ENCODE measurements at places on chromosomes 16 and 17. TPM values are rescaled to one million over a fixed set of nuclear protein-coding genes. Genes with fewer than 3 reads are reported as not detected.

The CHD9 gene
- total RNA-seq: 32.4 TPM

The SRL gene
- total RNA-seq: not detected

The ABAT gene
- 9.5 TPM for total RNA-seq

The SP6 gene
- total RNA-seq: 0.20 TPM

The P2RX5 gene
- 34.2 TPM for total RNA-seq

The EME1 gene
- 0.55 TPM for total RNA-seq

The TMEM92 gene
- not detected for total RNA-seq

The FZD2 gene
- not detected for total RNA-seq

The GPR142 gene
- not detected for total RNA-seq

The CCL4L2 gene
- total RNA-seq: 0.62 TPM

GRCh38 chr16:19746561-19746960 lies 28.5 kb downstream of the IQCK start:
- DNase-seq: no peak

DNA sequence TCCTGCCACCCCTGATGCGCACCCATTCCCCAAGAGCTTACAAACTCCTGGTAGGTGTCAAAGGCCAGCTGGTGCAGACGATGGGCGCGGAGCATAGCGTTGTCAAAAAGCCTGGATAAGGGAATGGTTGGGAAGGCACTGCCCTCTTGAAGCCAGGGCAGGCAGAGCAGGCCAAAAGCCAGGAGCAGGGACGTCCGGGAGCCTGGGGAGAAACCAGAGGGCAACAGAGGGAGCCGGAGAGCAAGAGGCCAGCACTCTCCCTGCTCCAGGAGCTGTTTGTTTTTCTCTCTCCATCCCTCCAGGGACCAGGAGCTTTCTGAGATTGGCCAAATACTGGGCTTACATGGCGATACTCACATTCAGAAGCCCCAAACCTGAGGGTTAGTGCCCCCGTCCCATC lies 334 bp downstream of the GH1 start:
- DNase-seq: no peak

DNA sequence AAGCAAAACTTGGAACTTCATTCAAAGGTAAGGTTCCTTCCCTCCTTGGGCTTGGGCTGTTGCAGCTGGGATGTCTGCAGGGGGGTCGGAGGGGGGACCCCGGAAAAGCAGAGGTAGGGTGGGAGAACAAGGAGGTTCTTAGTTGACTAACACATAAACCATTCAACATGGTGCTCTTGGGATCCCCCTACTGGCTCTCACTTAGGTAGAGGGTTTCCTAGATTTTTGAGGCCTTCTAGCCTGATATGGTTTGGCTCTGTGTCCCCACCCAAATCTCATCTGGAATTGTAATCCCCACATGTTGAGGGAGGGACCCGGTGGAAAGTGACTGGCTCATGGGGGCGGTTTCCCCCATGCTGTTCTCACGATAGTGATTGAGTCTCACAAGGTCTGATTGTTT lies 93.9 kb downstream of the RGS9 start:
- no peak for DNase-seq

- no peak for DNase-seq
Measured at GRCh38 chr16:66372898-66373155, 6.3 kb downstream of the CDH5 start.

GRCh38 chr16:2194852-2195321 lies 1.5 kb downstream of the CASKIN1 start:
- DNase-seq: no peak

DNA sequence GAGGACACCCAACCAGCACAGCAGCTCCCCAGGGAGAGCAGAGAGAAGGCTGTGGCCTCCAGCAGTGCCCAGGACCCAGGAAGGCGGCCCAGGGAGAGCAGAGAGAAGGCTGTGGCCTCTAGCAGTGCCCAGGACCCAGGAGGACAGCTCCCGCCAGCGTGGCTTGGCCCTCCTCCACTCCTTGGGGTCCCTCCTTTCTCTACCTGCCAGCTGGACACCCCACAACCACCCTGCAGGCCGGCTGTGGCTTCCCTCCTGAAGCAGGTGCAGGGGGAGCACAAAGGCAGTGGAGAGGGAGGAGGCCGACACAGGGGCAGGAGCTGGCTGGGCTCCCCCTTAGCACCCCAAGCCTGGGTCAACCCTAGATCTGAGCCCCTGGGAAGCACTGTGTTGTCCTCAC lies 54.1 kb upstream of the FASN start:
- DNase-seq: no peak

DNA sequence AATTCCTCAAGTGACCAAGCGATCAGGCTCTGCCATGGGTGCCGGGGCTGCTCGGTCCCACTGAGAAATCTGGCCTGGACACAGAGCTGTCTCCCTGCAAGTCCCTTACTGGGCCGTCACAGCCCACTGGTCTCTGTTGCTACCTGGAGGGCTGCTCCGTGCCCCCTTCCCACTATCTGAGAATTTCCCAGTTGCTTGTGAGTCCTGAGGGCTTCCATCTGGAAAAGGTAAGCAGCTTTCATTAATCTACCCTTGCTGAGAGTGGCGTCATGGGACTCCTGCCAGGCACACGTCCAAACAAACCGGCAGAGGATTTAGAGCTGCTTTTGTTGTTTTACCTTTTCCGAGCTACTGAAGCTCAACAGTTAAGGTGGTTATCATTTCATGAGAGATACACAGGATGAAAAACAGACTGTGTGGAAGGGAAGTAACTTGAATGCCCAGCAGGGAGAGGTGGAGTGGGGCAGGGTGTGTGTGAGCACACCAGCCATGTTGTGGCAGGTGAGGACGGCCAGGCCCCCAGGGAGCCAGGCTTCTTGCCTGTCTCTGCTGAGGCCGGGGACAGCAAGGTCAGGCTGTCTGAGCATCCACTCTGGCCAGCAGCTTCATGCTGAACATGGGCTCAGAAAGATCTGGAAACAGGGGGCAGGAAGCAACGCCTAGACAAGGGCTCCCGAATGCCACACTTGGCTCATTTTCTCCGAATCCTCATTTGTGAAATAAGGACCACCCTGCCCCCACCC lies 50.6 kb downstream of the GTF3C1 start:
- no peak for DNase-seq

DNA sequence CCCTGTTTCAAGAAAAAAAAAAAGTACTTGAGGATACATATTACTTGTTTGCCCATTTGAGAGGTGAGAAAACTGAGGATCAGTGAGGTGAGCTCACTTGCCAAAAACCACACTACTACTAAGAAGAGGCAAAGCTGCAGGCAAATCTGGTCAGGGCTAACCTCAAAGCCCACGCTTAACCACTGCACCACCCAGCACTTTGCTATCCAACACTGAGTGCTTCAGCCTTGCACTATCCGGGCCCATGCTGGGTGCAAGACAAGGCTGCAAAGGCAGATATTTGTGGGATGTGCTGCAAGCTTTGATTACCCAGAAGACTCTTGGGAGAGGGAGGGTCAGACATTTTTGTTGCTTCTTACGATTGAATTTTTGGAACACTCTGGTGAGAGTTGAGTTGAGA lies 23.6 kb upstream of the NLRP1 start:
- no peak for DNase-seq

DNA sequence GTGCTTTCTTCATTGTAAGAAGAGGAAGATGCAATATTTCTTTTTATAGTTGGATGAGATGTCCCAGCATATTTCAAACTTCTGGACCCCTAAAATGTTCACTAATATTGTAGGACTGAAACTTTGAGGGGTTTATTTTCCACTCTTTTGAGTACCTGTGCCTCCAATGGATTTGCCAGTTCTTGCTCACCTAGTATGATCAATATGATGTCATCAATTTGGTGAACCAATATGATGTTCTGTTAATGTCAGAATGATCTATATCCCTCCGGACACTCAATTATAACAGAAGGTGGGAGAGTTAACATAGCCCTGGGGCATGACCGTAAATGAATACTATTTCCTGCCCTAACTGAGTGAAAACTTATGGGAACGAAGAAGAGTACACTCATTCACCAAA lies 178.3 kb downstream of the CBLN1 start:
- DNase-seq: no peak

DNA sequence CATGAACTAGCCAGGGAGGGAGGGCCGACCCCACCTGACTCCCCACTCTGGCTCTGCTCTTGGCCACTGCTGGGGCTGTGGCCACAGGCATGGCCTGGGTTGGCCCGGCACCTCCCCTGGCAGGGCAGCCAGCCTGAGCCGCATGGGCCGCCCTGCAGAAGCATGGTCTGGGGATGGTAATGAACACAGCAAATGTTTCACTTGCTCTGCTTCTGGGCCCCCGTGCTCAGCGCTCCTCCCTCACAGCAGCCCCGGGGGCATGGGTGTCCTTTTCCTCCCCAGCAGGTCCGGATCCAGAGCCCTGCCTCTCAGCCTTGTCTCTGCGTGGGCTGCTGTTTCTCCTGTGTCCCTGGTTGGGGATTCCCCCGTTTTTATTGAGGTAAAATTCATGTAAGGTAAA lies 30.9 kb upstream of the KCNJ12 start:
- DNase-seq: no peak

DNA sequence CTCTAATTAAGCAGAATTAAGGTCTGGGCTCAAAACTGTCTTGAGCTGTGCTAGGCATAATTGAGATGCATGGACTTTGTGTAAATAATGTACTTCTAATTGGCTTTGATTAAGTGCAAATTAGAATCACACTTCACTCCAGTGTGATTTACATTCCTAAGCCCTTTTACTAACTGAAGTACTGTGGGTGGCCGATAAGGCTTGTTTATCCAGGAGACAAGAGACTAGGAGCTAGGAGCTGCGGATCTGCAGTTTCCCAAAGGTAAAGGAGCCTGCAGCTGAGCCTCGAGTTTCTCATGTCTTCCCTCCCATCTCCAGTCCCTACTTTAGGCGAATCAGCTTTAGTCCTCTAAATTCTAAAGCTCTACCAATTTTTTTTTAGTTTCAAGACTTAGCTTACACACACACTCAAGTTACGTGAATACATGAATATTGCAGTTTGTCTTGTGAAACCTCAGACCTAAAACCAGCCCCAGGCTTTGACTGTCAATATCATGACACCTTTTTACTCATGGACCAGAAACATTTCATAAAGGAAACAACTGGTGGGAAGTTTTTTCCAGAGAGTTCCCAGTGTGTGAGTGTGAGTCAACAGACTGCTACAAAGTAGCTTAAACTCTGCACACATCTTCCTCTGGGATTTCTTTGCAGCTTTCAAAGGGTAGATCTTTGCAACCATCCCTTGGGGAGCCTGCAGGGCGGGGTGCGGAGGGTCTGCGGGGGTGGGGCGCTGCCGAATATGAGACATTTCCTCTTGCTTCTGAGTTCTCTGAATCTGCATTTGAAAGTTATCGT lies 113.9 kb upstream of the TBX2 start:
- DNase-seq: no peak

- no peak for DNase-seq
Measured at GRCh38 chr16:15604460-15605440, 38.2 kb downstream of the MARF1 start.

DNA sequence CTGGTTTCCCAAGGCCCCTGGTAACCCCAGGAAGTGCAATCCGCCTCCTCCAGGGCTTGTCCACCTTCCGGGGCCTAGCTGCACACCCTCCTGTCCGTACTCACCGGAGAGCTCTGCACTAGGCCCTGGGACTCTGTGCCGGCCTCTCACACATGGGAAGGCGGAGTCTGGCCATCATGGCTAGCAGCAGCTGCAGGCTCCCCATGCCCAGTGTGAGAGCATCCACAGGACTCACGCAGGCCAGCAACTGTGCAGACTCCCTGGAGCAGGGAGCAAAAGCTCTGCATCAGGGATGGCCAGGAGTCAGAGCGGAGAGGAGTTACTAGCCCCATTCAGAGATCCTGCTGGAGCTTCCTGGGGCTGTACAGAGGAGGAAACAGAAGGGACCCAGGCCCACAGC lies 20.2 kb downstream of the FOXN1 start:
- no peak for DNase-seq

GRCh38 chr17:18025945-18026776 lies 12.8 kb downstream of the ATPAF2 start:
- no peak for DNase-seq

- peak; percentile 24 for DNase-seq
Measured at GRCh38 chr17:32350666-32351418, 885 bp downstream of the ZNF207 start.

- DNase-seq: no peak
Measured at GRCh38 chr16:66205287-66206231, 160.9 kb upstream of the CDH5 start.

DNA sequence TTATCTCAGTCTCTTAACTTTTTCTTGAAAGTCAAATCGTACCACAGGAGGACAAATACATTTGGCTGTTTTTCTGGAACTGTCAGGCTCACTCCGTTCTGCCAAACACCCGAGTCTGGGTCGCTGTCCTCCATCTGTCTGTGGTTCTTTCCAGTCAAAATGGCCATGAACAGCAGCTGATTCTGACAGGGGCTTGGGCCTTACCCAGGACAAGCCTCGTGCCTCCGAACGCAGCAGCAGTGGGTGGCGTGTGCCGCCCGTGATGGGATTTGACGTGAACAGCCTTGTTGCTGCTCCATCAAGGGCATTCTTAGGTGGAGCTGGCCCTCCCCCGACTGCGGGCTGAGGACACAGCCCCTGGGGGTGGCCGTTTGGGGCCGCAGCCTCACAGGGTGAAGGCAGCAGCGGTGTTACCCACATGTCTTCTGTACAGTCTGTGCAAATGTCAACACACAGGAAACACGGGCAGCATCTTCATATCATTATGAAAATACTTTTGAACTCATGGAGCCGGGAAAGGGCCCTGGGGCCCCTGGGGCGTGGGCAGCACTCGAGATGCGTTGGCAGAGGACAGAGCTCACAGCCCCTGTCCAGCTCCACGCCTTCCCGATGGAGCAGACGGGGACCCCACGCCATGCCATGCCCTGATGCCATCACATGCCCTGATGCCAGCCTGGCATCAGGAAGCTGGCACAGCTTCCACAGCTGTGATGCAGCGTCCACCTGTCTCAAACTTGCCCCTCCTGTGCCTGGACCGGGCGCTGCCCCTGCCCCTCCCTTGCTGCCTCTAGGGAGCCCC lies 8.6 kb upstream of the ACSF3 start:
- no peak for DNase-seq
